ENCODE measurements at places on chromosomes 16 and 17.

DNA sequence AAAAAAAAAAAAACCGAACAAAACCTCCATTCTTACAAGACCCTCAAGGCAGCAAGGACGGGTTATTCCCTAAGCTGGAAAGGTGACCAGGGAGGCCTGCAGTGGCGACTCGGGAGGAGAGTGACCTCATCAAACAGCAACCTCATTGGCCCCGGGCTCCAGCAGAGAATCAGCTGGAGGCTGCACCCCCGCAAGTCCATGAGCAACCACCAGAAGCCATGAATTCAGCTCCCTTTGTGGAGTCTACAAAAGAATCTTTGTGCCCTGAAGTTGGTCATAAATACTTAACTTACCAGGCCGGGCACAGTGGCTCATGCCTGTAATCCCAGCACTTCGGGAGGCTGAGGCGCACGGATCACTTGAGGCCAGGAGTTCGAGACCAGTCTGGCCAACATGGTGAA is 80.9 kb upstream of the CREBBP start:
- no peak for DNase-seq

GRCh38 chr17:81049973-81050551 is 15.1 kb downstream of the BAIAP2 start:
- no peak for DNase-seq

DNA sequence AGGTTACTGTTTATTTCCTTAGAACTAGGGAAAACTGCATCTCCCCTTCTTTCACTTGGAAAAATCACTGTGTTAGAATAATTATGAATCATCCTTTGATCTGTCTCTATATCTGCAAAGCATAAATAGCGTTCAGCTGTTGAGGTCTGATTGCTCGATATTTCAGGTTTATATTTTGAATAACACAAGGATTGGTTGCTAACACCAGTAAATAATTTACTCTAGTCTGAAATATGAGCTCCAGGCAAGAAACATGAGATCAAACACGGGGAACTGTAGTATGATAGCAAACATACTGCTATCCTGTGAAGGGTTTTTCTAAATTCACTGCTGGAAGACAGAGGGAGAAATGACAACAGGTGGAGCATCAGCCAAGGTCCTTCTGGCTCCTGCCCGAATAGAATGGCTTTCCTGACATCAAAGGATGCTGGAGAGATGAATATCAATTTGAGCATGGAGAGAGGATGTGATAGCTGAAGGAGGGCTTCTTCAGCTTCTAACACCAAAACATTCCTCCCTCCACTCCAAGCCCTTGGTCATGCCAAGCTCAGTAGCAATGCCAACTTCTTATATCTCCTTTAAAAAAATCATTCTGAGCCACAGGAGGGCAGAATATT is 450.3 kb downstream of the SHISA9 start:
- no peak for DNase-seq

DNA sequence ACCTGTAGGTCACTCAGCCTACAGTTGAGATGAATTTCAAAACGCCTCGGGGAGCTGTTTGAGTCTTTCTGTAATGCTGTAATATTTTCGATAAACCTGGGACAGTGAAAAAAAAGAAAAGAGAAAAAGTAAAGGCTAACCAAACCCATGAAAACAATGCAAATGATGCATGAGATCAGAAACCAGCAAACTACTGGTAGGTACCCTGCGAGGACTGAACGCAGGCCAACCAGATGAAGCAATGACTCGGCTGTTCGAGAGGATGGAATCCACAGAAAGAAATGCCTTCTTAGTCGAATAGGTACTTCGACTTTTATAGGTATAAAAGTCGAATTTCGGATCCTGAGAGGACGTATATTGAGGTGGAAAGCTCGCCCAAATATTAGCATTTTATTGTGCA is 509 bp upstream of the ATAD5 start:
- DNase-seq: no peak

GRCh38 chr16:85191341-85191965 is 79.2 kb upstream of the CIBAR2 start:
- DNase-seq: no peak

Data from lower leg skin (tissue), 4 donors.